ENCODE measurements at places on chromosomes 3 and 15.

- no peak for DNase-seq
These were observed 129.7 kb downstream of the PROS1 start for GRCh38 chr3:93843981-93844380.

DNA sequence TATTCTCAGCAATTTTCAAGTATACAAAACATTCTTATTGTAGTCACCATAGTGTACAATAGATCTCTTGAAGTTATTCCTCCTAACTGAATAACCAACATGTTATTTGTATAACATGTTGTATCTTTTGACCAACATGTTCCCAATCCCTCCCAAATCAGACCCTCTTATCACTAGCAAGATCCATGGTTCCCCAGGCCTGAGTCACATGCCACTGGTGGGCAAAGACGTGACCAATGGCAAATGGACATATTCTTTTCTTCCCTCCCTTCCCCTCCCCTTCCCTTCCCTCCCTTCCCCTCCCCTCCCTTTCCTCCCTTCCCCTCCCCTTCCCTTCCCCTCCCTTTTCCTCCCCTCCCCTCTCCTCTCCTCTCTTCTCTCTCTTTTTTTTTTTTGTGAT, 45.4 kb downstream of the AMOTL2 start:
- no peak for DNase-seq

DNA sequence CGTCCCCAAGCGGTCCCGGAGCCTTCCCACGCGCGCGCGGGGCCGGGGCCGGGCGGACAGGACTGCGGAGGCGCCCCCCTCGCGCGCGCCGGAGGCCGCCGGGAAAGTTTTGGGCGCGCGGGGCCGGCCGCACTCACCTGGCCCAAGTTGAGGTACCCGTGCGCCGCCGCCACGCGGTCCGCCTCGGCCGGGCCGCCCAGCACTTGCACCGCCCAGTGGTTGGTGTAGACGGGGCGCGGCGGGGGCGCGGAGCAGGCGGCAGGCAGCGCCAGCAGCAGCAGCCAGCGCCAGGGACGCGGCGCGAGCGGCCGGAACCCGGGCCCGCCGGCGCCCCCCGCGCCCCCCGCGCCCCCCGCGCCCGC, 289 bp downstream of the PCSK6 start:
- DNase-seq: peak; percentile 66

DNA sequence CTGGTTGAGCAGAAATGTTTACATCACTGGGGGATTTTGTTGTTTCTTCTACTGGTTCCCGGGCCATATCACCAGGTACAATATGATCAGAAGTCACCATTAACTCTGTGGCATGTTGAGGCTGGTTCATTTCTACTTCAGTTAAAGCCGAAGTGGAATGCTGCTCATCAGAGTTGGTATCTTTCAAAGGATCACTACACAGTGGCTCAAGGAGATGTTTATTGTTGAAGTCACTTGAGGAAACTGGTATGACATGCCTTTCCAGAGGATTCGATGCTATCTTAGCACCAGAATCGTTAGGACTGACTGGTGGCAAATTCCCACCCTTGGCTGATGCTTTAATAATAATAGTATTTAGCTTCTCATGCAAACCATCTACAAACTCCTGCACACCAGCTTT, 49.9 kb downstream of the TASOR start:
- DNase-seq: no peak

GRCh38 chr15:92226020-92226612, 167.6 kb upstream of the ST8SIA2 start:
- no peak for DNase-seq

DNA sequence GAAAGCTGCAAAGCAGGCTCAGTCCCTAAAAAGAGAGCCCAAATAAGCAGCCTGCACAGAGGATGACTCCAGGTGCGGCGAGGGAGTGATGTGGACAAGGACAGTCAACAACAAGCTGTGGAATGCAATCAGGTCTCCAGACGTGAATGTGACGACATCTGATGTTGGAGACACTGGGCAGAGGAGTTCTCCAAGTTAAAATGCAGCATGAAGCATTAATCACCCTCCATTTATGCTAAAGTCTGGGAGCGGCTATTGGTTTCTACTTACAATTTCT, 316.7 kb downstream of the FGF12 start:
- DNase-seq: no peak

GRCh38 chr3:5663601-5664000, 476.1 kb downstream of the EDEM1 start:
- DNase-seq: no peak
